ENCODE measurements at places on chromosomes 7 and 10.
A peak's percentile ranks its signal among the peaks of the same experiment; 100 is the strongest.

DNA sequence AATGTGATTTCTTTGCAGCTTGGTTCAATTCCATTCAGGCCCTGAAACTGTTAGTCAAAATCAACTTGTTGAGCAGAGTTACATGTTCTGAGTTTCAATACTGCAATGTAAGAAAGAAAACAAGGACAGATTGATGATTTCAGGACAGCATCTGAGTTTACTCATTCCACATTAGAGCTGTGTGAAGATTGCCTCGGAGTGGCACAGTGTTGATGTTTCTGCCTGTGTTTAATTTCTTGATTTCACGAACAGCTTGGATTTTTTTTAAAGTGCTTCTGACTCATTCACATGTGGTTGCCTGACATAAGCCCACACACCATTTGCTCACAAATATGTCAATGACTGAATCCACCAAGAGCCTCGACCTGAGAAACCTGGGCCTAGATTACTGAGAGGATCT, 101.2 kb upstream of the PARD3 start:
- no peak for DNase-seq

DNA sequence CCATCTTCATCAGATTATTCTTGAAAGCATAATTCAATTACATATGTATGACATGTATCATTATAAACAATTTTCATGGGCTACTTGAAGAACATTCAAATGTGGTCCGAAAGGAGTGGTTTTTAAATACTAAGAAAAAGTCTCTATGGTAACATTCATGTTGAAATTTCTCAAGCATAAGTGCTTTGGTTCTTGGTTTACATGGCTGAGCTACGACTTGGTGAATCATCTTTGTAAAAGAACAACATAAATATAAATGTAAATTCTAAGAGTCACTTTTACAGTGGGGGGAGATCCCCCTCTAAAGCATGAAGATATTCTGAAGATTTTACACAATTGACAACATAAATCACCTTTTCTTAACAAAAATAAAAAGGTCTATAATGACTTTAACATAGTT, 118.6 kb downstream of the MAGI2 start:
- DNase-seq = no peak

GRCh38 chr10:118955951-118956801, 73.3 kb upstream of the NANOS1 start:
- DNase-seq = no peak

DNA sequence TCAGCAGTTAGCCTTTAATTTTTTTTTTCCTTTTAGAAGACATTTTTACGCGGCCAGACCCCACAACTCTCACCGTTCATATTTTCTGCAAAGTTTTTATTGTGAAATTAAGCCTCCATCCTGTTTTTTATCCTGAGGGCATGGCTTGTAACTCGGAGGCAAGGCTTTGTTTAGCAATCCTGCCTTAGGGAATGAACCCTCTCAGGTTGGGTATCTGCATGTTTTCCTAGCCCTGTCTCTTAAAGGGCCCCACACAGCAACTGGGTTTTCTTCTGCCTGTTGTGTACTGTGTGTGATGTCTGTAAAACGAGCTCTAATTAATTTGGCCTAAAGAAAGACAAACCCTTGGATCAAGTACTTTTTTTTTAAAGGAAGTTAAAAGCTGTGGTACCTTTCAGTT, 130.2 kb upstream of the COBL start:
- no peak for DNase-seq

GRCh38 chr7:28800150-28800549, 158.0 kb downstream of the TRIL start:
- DNase-seq = no peak

- DNase-seq = no peak
Measured at GRCh38 chr10:24170199-24170598, 38.7 kb upstream of the KIAA1217 start.

GRCh38 chr7:52257890-52258289, 777.5 kb upstream of the POM121L12 start:
- DNase-seq = no peak

GRCh38 chr7:139488810-139489209, 5.3 kb upstream of the KLRG2 start:
- no peak for DNase-seq

DNA sequence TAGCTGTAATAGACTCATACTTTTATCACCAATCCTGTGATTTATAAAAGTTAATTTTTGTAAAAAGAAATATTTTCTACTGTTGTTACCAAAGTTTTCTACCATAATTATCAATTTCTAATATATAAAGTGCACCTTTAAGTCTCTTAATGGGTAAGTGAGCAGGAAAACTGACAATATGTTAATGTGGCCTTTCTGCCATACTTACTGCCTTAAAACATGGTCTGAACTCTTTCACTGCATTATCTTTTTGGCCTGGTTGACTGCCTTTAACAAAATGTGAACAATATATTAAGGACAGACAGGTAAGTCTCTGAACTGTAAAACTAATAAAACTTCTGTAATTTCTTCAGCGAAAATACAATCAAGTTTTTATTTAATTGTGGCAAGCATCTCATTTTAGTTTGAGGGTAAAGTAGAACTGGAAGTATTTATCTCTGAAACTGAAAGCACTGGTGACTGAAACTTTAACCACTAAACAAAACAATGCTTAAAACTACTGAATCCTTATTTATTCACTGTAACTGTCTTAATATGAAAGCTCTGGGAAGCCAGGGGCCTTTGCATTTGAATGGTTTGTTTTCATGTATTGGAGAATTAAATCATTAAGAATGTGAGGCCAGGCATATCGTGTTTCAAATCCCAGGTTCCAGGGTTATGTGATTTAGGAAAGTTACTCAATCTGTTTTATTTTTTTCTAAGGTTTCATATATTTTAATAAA, 948.8 kb upstream of the POT1 start:
- DNase-seq = no peak

- DNase-seq = no peak
Measured at GRCh38 chr10:73556855-73557254, 34.3 kb downstream of the USP54 start.

DNA sequence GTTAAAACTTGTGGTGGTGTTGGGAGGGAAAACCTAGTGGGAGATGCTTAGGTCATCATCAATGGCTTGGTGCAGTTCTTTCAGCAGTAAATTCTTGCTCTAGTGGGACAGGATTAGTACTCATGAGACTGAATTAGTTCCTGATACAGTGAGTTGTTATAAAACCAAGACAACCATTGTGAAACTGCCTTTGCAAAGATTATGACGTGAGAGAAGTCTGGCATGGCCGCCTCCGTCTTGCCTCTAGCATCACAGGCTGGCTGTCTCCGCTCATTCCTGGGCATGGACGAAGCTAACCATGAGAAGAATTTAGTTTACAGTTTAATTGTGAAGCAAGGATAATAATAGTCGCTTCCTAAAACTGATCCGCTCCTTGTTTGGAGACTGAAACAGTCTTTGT, 186.4 kb downstream of the KIF20B start:
- no peak for DNase-seq

- no peak for DNase-seq
Measured at GRCh38 chr7:73827567-73828106, 3.2 kb upstream of the CLDN4 start.

DNA sequence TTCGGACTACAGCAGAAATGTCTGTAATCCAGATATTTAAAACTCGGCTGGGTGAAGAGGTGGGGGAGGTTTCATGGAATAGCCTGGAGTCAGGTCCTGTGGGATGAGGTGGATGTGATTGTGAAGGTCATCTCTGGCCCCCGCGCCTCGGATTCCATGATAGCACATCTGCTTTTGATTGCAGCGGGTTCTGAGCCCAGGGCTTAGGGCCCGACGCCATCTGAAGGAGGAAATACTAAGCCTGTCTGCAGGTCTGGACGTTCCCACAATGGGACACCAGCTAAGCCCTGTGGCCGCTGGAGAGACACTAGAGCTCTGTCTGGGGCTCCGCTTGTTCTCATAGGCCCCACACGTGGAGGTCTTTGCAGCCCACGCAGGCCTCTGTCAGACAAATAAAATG, 328.7 kb downstream of the CXCL12 start:
- no peak for DNase-seq

DNA sequence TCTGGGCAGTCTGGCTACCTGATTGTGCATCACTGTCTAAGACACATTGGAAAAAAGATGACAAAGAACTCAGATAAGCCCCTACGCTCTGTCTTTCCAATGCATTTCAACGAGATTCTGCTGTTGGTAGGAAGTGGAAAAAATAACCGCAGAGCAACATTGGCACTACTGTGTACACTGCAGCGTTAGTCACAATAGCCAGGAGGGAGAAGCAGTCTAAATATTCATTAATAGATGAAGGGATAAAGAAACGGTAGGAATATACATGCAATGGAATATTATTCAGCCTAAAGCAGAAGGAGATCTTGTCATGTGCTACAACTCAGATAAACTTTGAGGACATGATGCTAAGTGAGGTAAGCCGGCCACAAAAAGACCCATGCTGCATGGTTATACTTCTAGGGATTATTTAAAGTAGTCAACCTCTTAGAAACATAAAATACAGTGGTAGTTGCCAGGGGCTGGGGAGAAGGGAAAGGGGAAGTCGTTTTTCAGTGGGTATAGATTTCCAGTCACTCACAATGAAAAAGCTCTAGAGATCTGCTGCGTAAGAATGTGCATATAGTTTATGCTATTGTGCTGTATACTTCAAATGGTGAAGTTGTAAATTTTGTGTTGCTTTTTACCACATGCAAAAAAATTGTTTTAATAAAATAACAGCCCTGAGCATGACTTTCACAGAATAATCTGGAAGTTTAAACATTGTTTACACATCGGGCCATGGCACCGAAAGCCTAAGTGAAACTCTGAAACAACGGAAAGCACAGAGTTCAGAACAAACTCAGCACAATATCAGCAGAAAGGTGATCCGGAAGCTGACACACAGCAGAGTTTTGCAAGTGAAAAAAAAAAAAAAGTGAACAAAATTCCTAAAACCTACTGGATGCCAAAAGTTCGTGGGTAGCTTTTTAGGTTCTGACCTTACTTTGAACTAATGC, 40.1 kb downstream of the ELMO1 start:
- DNase-seq = no peak

DNA sequence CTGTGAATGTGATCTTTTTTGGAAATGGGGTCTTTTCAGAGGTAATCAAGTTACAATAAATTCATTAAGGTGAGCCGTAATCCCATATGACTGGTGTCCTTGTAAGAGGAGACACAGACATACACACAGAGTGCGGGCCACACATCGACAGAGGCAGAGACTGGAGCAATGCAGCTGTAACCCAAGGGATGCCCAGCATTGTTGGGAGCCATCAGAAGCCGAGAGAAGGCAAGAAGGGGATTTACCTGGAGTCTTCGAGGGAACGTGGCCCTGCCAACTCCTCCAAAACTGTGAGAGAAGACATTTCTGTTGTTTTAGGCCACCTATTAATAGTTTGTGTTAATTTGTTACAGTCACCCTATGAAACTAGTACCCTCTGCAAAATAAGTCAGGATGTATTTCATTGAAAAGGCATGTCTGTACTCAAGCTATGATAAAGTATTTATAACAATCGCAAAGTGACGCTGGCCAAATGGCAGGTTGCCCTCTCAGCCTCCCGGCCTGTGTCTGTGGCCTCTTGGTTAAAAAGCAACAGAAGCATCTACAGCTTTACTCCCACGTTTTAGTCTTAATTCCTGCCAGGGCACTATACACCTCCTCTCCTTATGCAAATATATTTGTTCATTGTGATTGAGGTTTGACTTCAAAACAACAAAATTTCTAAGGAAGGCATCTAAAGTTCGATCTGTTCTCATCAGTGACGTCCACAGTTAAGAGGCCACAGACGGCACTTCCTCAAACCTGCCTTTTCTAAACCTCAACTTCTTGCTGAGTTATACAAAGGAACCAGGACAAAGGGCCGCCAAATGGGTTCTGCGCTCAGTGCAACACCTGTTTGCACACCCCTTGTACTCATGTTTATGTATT, 46.8 kb downstream of the HIPK2 start:
- DNase-seq = no peak

DNA sequence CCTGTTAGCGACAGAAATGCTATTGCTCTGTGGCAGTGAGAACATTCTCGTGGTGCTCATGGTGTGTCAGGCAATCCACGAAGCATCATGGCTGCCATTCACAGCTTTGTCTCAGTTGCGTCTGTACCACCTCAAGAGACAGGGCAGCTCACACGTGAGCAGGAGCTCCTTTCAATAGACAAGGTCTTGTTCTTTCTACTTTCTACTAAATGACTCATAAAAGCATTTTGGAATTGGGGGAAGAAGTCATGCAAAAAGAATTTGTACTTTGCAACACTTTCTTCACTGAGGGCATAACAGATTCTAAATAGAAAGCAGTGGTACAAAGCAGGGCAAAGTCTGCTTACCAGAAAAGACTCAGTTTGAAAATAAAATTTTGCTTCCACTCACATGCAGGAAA, 638.5 kb downstream of the PHTF2 start:
- DNase-seq = no peak

DNA sequence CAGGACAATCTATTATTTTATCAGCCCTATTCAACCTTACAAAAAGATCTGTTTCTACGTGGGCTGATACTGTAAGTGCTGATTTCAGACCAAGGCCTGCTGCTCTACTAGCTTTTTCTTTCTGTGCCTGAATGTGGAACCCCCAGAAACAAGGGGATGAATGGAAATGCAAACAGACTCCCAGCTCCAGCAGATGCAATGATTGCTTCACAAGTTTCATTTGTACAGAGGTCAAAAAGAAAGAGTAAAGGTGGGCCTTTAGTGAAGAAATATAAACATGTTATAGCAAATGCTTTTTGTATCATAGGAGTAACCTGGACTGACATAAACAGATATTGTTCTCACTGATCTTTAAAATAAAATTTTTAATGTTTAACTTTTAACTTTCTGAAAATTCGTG, 130.2 kb upstream of the SLC25A13 start:
- no peak for DNase-seq

DNA sequence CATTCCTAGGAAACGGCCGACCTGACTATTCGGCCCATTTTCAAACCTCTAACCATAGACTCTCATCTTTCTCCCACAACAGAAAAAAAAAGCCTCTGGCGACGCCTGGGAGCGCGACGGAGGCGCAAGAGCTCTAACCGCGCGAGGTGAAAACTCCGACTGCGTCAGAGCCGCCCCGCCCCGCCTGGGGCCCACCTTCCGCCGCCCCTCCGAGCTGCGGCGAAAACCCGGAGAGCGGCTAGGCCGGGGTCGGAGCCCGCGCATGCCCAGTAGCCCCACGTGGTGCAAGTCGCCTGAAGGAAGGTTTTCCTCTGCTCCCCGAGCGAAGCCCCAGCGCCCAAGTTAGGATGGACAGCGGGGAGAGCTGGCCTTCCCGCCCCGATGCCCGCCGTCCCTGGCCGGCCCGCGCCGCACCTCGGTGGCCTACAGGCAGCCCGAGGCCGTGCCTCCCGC, 683 bp upstream of the SGMS1 start:
- DNase-seq = peak; percentile 76

DNA sequence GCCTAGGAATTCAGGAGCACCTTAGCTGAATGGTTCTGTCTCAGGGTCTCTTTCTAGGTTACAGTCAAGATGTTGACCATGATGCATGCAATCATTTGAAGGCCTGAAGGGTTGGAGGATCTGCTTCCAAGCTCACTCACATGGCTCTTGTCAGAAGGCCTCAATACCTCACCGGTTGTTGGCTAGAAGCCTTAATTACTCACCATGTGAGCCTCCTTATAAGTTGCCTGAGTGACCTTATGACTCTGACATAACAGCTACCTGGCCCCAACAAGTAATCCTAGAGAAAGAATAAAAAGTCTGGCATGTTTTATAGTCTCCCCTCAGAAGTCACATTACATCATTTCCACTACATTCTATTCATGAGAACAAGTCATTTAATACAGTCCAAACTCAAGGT, 3.4 kb upstream of the C1GALT1 start:
- DNase-seq = no peak

GRCh38 chr7:16564909-16565426, 38.3 kb downstream of the LRRC72 start:
- no peak for DNase-seq

- DNase-seq = no peak
Measured at GRCh38 chr7:19413443-19413965, 268.3 kb upstream of the FERD3L start.

GRCh38 chr7:131547589-131547988, 8.8 kb downstream of the PODXL start:
- DNase-seq = no peak
